ENCODE measurements at places on chromosomes 12 and 14. TPM values are rescaled to one million over a fixed set of nuclear protein-coding genes. Genes with fewer than 3 reads are reported as not detected.

The ZNF385A gene
- polyA plus RNA-seq, result 5.2 TPM

DNA sequence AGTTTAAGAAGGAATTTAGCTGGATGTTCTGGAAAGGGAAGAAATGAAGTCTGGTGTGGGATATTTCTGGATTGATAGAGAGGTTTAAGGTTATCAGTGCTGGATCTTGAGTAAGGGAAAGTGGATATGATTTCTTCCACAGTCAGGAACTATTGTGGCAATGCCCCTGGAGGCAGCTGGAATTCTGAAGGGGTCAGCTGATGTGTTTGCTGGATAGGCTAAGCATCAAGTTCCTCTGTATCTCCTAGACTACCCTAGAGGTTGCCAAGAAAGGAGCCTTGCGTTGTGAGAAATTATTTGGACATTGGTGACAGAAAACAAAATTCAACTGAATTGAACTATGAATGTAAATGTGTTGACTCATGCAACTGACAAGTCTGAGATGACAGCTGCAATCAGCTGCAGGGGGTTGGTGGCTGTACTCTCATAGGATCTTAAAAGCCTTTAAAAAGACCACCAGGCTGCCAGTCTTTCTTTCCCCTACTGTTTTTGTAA, 244.4 kb downstream of the ATXN7L3B start:
- no peak for DNase-seq

GRCh38 chr12:7961395-7962178, 25.6 kb upstream of the SLC2A3 start:
- DNase-seq, result no peak

- DNase-seq, result no peak
Observed at GRCh38 chr12:82635263-82635662, 51.4 kb upstream of the TMTC2 start.

DNA sequence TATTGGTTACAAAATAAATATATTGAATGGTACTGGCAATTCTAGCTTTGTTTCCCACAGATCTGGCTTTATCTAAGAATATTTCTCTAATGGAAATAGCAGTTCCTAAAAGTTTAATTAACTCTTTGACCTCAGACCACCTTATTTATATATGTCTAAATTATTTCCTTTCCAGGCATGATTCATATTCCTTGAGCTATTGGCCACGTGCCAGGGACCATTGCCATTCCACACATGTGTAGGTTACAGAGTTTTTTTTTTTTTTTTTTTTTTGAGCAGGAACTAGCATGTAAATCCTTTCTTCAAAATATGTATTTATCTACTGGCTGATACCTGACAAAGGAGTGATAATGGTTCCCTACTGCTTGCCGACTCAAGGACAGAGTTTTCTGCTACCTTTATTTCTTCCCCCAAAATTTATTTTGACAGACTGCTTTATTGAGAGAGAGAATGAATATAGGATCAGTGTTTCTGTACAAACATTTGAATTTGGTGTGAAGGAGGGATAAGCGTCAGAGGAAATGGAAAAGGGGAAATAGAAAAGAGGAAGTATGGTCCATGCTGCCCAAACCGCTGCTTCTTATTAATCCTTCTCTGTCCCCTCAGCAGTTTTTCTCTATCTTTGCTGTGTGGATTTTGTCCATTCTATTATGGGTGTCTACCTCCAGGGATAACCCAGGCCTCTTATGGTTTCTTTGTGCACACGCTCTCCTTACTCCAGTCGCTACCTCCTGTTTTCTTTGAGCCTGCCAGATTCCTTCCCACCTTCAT, 36.4 kb downstream of the PDE3A start:
- no peak for DNase-seq

Data from H1 (cell line).